Dermis microvascular lymphatic vessel endothelial cell (primary cell): ENCODE measurements at places on chromosomes 4 and X.

DNA sequence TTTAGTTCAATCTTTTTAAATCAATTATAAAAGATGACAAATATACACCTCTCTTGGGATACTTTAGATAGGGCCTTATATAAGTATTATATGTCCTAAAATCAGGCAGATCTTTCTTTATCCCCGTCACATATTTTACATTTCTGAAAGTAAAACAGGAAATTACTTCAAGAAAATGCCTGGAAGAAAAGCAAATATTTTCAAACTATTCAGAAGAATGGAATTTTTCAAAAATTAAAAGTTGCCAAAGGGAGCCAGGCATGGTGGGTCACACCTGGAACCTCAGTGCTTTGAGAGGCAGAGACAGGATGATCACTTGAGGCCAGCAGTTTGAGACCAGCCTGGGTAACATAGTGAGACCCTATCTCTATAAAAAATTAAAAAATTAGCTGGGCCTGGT, 34.4 kb downstream of the MGARP start:
- no peak for DNase-seq

DNA sequence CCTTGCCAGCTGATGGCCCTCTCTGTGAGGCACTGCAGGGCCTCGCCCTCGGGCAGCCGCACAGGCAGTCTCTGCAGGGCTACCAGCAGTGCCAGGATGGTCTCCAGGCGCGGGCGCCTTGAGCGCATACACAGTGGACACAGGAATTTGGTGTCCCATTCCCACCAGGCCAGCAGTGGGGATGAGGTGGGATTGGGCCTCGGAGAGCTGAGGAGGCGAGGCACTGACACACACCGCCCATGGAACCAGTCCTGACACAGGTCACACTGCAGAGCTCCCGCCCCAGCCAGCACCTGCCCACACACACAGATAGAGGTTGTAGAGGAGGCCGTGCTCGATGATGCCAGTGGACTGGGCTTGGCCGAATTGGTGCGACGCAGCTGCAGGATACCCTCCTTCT, 30.7 kb downstream of the KDM5C start:
- DNase-seq = no peak

GRCh38 chr4:8730159-8730558, 137.6 kb downstream of the CPZ start:
- DNase-seq = no peak

- no peak for DNase-seq
These were observed 138.0 kb downstream of the NSUN7 start for GRCh38 chr4:40887764-40888131.

- DNase-seq = no peak
These were observed 12.3 kb downstream of the TLR3 start for GRCh38 chr4:186081202-186081807.

DNA sequence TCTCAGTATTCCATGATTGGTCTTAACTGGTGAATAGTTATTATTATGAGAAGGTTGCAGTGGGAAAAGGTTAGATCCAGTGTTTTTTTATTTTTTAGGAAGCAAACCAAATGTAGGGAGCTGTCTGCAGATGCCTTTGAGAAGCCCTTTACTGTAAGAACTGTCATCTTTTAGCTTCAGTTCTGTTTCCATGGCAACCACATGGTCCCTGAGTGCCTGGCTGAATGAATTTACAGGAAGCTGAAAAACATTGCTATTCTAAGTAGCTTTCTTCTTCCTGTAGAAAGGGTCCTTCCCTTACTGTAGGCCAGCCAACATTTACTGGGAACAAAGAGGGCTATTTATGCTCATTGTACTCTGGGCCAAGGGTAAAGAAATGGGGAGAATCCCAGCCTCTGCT, 103.3 kb downstream of the DCLK2 start:
- DNase-seq = peak; percentile 16

- peak; percentile 45 for DNase-seq
These were observed 105.2 kb downstream of the PDE5A start for GRCh38 chr4:119523399-119523798.

DNA sequence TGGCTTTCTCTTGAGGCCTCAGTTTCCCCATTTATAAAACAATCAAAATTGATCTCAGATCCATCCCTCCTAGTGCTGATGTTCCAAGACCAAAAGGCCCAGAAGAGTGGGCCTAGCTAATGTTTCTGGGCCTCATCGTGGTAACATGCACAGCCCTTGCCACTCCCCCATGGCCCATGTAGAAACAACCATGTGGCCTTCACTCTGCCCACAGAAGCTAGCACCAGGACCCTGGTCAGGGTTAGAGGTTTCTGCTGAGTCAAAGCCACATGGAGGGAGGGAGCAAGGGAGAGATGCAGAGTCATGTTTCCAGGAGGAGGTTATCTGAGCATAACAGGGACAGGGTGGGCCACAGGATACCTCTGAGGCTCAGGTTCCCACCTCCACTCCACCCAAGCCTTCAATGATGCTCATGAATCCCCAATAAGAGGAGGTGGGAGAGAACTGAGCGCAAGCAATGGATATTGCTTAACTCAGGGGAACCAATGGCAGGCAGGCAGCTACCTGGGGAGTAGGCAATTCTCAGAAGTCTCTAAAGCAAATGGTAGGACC, 16.9 kb downstream of the OTUD5 start:
- no peak for DNase-seq

DNA sequence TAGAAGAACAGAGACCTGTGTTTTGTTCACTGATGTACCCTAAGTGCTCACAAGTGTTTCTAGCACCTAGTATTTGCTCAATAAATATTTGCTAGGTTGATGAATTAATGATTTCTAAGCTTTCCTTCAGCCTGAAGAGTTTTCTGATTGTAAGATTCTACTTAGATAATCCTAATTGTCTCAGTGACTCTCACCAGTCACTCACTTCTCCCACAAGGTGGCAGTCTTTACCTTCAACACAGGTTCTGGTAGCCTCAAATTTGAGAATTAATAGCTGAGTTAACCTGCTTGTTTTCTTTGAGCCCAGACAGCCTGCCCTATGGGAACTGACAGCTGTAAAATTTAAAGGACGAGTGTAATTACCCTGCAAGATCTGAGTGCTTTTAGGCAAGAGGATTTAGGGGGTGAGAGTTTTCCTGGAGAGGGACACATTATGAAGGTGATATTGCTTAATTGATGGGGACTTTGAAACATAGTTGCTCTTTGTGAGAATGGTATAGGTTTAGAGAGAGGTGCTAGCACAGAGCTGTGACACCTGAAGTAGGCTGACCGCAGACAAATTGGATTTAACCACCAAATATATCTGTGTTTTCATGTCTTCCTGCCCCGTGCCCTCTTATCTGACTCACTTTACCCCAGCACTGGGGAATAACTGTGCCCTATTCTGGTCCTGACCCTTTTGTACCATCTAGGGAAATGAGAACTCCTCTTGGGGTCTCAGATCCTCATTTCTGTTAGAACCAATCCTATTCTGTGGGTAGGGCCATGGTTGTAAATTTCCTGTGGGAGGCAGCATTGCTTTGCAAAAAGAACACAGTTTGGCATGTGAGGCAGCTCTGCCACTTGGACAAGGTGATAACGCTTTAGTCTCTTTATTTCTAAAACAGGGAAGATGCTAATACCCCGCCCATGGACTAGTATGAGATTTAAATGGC, 27.7 kb downstream of the CD38 start:
- peak; percentile 60 for DNase-seq

DNA sequence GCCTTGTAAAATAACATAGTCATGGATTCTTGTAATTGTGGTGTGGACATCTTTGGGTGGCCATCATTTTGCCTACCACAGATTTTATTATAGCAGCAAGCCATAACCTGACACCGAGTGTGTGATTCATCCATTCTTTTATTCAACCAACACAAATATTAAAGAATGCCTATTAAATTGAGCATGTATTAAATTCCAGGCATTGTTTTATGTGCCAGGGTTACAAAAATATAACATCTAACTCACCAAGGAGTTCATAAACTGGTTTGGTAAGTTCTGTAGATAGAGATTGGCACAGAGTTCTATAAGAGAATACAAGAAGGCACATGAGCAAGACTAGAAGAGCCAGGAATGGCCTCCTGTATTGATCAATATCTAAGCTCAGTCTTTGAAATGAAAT, 18.0 kb downstream of the NBDY start:
- no peak for DNase-seq

GRCh38 chr4:94680176-94680862, 77.4 kb upstream of the BMPR1B start:
- no peak for DNase-seq

GRCh38 chr4:13766761-13767540, 139.4 kb upstream of the BOD1L1 start:
- no peak for DNase-seq

DNA sequence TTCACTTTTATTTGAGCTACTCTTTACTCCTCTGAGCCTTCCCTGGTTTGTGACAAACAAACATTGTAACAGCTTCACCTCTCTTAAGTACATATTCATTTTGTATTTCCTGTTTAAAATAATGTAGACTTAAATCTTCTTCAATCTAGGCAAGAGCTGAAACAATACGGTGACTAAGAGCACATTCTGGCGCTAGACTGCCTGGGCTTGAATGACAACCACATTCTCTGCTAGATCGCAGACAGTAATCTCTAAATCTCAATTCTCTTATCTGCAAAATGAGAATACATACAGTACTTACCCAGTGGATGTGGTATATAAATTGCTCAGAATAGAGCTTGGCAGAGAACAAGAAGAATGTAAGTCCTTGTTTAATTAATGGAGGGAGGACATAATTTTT, 144.8 kb downstream of the ARAP2 start:
- DNase-seq = no peak

GRCh38 chr4:167014944-167015343, 219.3 kb downstream of the SPOCK3 start:
- no peak for DNase-seq

DNA sequence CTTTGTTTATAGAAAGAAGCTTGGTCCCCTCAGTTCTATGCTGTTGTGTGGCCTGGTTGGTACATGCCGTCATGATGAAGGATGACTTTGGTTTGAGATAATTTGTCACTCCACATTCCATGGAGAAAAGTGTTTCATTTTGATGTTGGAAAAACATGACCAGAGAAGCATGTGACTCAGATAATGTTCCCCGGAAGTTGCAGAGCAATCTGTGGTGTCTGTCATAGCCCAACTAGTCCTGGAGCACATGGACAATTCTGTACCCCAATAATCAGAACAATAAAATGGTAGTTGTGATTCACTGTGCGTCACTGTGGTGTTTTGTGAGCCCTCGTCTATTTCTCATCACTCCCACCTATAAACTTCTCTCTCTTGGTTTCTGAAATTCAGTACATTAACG, 85.1 kb downstream of the PDK3 start:
- no peak for DNase-seq

GRCh38 chrX:70916754-70917153, 8.2 kb upstream of the TEX11 start:
- DNase-seq = no peak

- peak; percentile 71 for DNase-seq
These were observed 245.1 kb downstream of the PPP3CA start for GRCh38 chr4:101102114-101102742.

GRCh38 chrX:154986826-154987575, 35.5 kb downstream of the F8 start:
- DNase-seq = peak; percentile 24

GRCh38 chrX:18941896-18942295, 42.0 kb downstream of the PHKA2 start:
- no peak for DNase-seq

GRCh38 chrX:23623797-23624196, 43.5 kb upstream of the PRDX4 start:
- DNase-seq = no peak

DNA sequence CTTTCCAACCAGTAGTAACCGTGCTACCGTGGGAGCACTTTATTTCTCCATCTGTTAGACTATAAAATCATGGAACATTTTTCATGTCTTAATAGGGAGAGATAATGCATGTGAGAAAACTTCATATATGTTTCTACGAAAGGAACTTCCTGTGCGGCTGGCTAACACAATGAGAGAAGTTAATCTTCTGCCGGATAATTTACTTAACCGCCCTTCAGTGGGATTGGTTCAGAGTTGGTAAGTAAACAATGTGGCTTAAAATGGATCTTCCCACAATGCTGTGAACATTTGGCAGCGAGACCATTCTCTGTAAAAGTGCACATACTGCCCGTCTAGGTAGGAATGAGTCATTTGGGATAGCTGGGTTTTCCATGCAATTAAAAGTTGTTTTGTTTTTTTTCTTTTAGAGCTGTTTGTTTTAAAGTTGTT, 29.6 kb downstream of the PDK3 start:
- peak; percentile 84 for DNase-seq

DNA sequence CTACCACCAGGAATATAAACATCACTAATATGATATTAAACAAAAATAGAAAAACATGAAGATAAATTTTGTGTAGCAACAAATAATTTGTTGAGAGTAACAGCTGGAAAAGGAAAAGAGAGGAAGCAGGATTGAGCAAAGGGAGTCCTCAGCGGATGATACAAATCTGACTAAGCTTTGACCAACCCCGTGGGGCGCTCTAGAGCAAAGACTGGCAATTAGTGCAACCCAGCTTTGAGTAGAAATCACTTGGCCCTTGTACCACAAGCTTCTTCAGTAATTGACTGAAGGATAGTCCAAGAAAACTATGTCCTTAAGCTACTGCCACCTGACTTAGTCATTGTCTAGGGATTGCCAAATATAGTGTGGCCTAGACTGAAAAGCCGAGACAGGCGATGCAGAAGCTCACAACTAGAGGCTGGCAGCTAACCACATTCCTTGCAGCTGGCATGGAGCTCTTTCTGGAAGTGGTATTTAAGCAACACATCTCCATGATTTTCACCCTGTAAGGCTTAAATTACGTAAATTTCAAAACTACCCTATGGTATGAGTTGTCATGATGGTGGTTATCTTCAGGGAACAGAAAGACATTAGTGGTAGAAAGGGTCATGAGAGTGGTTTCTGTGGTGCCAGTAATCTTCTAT, 396.0 kb downstream of the PDGFC start:
- DNase-seq = no peak

DNA sequence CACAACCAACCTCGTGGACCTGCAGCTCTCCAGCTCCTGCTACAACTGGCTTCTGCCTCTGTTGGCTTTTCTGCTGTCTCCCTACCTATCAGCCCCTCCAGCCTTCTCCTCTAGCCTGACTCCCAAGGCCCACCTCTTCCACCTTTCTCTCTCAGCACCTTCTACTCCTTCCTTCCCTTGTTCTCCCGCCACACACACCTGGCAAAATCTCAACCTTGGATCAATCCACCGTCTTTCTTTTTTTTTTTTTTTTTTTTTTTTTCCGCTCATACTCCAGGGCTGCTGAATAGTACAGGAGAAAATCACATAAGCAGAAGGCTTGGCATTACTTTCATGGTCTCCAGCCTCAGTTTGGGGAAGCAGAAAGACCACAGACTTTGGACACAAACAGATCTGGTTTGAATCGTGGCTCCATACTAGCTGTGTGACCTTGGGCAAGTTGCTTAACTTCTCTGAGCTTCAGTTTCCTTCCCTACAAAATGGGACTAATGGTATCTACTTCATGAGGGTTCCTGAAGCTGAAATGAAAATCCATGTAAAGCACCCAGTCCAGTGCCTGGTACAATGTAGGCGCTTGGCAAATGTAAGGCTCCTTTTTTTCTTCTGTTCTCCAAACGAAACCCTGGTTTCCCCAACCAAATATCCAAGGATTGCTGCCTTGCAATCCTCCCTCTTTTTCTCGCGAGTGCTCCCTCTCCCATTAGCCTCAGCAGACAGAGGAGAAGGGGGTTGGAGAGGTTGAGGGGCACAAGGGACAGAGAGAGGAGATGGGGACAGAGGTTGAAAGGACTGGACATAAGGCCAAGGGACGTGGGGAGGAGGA, 1.7 kb downstream of the FGD1 start:
- no peak for DNase-seq
